ENCODE measurements at places on chromosomes 4 and X.

- DNase-seq = no peak
Observed at GRCh38 chrX:614136-614535, 16.5 kb upstream of the SHOX start.

DNA sequence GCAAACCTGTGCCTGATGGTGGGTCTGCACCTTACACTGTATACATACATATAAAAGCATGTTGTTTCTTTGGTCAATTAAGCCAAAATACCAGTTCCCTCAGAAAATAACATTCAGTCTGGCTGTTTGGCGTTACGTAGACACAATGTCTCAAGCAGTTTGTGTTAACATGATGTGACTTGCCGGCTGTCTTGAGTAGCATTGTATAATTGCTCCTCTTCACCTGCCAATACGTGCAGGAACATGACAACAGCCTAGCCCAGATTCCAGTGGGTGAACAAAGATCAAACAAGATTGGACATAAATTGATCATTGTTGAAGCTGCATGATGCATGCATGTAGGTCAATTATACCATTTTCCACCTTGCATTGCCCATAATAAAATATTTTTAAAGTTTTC lies 102.3 kb downstream of the F11 start:
- no peak for DNase-seq

DNA sequence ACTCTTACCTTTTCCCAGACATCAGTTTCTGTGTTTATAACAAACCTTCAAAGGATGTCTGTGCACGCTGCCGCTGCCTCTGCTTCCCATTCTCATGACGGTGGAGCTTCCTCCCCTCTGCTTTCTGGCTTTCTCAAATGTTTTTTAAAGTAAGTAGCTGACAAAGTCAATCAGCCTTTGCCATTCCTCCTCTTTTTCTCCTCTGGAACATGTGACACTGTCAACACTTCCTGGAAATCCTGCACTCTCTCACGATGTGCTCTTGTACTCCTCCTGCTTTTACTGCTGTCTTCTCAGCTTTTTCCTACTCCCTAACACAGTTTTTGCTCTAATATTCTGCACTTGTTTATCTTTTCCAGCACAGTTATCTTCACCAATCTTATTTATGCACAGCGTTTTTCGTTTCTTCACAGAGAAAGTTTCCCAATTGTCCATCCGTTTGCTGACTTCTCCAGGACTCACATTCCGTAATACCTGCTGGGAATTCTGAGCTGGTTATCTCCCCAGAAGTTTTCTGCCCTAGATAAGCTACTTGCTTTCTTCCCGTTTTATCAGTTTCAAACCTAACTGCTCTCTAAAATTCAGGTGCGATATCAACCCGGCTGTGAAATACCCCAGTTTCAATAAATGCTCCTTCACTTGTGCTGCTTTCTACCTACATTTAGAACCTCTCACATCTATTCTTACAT lies 465.6 kb upstream of the AGA start:
- no peak for DNase-seq

GRCh38 chr4:185955826-185956543 lies 113.0 kb upstream of the TLR3 start:
- DNase-seq = no peak

DNA sequence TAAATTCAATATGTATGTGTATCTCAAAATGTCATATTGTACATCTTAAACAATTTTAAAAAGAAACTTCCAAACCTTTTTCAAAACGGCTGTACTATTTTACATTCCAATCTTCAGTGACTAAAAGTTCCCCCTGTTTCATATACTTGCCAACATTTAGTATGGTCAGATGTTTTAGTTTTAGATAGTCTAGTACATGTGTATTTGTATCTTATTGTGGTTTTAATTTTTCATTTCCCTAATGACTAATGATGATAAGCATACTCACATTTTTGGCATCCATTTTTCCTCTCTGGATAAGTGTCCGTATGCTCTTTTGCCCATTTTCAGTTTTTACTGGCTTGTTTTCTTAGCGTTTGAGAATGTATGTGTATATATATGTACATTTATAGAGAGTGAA lies 212.2 kb upstream of the MAGEB18 start:
- DNase-seq = no peak

DNA sequence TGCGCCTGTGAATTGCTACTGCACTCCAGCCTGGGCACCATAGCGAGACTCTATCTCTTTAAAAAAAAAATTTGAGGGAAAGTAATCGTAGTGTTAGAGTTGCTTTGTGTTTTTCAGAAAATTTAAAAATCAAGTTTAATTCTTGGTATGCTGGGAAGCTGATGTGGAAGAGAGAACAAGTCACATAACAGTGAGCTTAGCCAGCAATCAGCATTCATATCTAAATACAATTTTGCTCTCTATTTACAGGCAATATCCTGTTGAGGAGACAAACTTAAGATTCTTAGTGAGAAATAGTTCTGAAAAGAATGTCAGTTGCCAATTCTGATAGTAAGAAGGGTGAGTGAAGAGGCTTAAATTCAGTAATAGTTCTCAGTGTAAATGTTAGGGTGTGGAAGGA lies 9.6 kb upstream of the NDUFC1 start:
- DNase-seq = no peak

GRCh38 chrX:1784773-1785172 lies 169.9 kb downstream of the ASMT start:
- DNase-seq = no peak

- DNase-seq = no peak
Observed at GRCh38 chr4:6092131-6092530, 73.9 kb upstream of the C4orf50 start.

DNA sequence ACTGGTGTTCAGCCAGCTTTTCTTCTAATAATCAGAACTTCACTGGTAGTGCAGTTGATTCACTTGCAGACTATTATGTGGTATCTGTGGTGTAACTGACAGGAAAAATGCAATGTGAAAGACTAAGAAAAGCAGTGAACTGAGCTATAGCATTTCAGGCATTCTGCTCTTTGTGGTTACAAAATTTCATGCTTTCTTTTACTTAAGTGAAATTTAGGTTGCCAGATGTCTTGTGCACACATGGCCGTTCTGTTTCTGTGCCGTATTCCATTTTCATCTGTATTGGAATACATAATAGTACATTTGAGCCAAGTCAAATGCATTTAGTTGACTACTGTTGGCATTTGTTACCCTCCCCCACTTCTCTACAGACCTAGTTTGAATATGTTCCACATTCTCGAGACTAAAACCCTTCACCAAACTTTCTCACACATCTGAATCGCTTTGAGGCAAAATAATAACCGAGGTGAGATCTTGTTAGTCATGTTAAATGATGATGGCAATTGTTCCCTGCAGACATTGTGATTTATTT lies 8.2 kb downstream of the RTL3 start:
- DNase-seq = no peak

DNA sequence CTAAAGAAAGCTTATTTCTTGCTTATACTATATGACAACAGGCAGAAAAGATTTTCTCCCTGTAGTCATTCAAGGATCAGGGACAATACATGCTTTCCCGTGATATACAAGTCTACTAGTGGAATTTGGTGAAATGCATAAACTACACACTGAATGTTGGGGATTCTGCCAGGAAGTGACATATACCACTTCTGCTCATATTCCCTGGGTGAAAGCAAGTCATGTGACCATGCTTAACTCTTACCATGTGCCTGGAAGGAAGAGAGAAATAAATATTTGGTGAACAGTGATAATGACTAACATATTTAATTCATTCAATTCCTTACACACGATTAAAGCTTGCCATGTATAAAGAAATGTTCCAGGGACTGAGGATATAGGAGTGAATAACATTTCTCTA lies 534.6 kb downstream of the PPARGC1A start:
- no peak for DNase-seq
